ENCODE measurements at places on chromosomes 4 and X.

DNA sequence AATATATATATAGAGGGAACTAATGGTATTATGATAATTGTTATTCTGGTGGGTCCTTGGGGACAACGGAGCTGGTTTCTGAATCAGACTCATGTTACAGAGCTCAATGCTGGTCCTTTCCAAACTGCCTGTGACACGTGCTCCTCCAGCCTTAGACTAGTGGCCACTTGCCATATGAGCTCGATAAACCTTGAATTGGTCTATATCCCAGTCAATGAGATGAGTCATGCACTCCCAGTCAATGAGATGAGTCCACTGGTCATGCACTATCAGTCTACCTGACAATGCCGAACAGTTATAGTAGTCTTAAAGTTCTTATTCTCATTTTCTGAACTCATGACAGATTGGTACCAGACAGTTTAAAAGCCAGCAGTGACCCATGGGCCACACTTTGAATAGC, 325.2 kb downstream of the LDB2 start:
- DNase-seq, result peak; percentile 23

- DNase-seq, result no peak
Observed at GRCh38 chr4:100848841-100849240, 331.0 kb upstream of the EMCN start.

- DNase-seq, result peak; percentile 17
Observed at GRCh38 chrX:79081895-79082512, 62.5 kb upstream of the GPR174 start.

DNA sequence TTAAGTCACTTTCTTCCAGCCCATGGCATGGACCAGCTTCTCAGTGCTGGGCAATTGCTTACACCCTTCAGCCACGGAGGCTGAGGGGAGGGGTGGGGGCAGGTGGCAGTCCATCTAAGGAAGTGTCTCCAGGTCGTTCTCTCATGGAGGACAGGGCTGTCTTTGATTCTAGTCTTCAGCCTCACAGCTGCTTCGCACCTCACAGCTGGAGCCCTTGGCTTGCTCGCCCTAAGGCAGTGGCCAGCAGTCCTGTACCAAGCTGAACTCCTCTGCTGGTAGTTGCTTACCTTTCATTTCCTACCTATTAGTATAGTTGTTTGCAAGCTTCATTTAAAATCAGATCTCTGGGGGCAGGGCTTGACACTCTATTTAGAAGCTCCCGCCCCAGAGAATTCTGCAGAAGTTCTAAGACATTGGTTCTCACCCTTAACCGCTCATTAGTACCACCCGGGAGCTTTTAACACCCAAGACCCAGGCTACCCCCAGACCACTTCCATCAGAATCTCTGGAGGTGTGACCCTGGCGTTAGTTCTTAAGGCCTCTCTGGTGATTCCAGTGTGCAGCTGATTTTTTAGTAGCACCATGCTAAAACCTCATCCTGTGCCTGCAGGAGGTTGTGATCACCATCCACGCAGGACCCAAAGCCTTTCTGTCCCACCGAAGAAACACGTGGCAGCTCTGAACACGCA, 386.8 kb downstream of the UNC5C start:
- DNase-seq, result no peak

- no peak for DNase-seq
Observed at GRCh38 chrX:12673487-12673886, 117.7 kb upstream of the PRPS2 start.

Measured in iris pigment epithelial cell (primary cell).